ENCODE measurements at places on chromosomes 11 and 22.

GRCh38 chr11:57544566-57544965 lies 7.2 kb downstream of the SMTNL1 start:
- DNase-seq = no peak

- DNase-seq = no peak
These were observed 14.8 kb upstream of the PRSS23 start for GRCh38 chr11:86785576-86785975.

GRCh38 chr11:6572215-6572614 lies 31.2 kb downstream of the RRP8 start:
- no peak for DNase-seq

GRCh38 chr11:111937461-111937769 lies 272 bp downstream of the DIXDC1 start:
- DNase-seq = no peak

- peak; percentile 15 for DNase-seq
These were observed 135.1 kb downstream of the BCR start for GRCh38 chr22:23315341-23315917.

DNA sequence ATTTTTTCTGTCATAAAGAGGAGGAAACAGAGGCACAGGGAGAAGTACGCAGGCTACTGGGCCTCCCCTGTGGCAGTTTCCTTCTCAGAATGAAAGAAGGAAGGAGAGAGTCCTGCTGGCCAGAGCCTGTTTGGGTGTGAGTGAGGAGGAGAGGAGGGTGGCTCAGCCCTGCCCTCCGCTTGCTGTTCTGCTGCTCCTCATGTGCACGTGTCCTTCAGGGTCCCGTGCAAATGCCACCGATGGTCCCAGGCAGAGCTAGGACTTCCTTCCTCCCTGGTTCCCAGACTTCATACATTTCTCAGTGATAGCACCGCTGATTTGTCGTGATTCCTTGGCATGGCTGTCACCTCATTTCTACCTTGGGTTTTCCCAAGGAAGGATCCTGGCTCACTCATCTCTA lies 88.7 kb downstream of the PKNOX2 start:
- DNase-seq = no peak

GRCh38 chr11:4118107-4118506 lies 23.5 kb downstream of the RRM1 start:
- DNase-seq = no peak

DNA sequence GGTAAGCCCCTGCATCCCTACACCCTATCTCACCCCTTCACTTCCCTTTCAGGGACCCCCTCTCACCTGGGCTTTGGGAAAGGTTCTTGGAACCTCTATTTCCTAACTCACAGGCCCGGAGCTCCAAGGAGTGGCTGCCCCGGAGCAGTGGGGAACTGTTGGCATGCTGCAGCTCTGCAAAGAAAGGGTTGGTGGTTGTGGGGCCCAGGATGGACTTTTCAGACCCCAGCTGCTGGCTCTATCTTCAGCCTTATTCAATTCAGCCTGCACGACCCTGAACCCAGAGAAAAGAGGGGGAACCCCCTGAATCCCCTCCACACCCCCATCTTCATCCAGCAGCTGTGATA lies 10.0 kb downstream of the ROBO4 start:
- DNase-seq = no peak
